HT1080 (cell line): ENCODE measurements at places on chromosomes 12 and 14.

GRCh38 chr12:100166232-100166631 lies 23.6 kb upstream of the BLTP3B start:
- DNase-seq = no peak

DNA sequence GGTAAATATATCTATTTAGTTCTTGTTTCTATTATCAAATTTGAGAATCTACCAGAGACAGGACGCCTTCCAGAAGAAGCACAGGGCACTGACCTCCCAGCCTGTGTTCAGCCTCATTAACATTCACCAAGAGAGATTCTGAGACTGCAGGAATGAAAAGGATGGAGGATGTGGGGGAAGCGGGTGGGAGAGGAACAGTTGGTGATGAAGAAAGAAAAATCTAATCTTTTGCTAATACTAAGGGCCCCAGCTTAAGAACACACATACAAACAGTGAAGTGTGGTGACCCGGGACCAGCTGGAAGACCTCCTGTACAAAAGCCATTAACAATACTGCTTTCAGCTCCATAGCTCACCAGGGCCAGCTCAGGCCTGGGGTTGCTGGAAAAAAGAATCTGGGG lies 160.5 kb downstream of the NUAK1 start:
- DNase-seq = no peak

DNA sequence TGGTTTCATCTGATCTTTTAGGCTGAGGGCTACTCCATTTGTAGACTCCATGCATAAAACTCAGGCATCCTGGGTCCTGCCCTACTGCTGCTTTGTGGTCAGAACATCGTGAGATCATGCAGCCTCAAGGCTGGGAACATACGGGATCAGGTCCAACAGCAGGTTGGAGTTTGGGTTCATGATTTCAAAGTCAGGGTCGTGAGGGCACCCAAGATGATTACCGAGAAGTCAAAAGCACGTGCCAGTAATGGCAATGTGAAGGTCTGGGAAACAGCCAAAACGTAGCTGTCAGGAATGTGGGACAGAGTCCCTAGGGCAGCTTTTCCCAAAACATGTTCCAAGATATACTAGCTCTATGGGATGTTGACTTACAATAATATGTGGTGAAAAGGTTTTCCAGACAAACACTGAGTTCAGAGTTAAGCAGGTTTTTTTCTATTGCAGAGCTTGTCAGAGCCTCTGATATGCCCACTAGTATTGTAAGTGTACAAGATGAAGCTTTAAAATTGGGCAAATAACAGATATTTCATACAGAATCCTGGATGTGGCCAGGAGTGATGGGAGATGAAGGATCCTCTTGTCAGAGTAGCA lies 130.3 kb upstream of the DNM1L start:
- DNase-seq = no peak

GRCh38 chr12:92021666-92022035 lies 124.0 kb downstream of the BTG1 start:
- DNase-seq = no peak

GRCh38 chr12:66493819-66494218 lies 185.1 kb downstream of the GRIP1 start:
- no peak for DNase-seq

DNA sequence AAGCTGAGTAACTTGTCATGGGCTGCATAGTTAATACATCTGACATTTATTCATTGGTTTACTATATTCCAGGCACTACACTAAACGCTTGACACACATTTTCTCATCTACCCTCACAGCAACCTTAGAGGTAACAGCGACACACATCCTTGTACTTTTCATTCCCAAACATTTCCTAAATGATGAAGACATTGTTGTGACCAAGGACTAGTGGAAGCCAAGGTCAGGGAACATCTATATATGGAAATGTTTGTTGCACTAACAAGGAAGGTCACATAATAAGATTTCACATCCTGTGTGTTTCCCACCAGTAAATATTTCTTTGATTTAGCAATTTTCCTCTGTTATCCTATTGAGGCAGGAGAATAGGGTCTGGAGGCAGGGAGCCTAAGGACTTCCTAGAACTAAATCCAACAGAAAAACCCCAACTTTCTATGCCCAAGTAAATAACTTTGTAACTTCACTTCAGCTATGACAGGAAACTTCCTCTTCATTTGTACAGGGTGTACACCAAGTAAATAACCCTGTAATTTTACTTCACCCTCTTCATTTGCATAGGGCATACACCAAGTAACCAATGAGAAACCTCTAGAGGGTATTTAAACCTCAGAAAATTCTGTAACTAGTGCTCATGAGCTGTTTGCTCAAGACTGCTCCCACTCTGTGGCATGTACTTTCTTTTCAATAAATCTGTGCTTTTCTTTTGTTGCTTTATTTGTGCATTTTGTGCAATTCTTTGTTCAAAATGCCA lies 48.4 kb downstream of the ZNF641 start:
- no peak for DNase-seq

- no peak for DNase-seq
Observed at GRCh38 chr12:48716168-48716492, 377 bp downstream of the CCNT1 start.

- DNase-seq = no peak
Observed at GRCh38 chr12:104855599-104855998, 102.5 kb downstream of the SLC41A2 start.

- DNase-seq = no peak
Observed at GRCh38 chr14:100309028-100309737, 2.9 kb upstream of the SLC25A29 start.

DNA sequence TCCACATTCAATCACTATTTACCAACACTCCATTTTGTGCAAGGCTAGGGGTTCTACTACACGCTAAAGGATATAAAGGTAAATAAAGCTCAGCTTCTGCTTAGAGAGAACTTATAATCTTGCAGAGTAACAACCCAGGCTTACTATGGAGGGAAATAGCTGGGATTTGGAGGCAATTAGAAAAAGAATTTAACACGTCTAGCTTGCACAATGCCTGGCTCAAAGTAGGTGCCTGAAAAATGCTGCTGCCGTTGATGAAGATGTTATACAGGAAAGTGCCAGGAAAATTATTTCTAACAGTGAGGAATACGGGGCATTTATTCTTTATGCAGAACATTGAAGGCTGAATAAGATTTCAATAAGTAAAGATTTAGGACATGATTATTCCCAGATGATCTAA lies 214.2 kb downstream of the KITLG start:
- DNase-seq = no peak

GRCh38 chr14:20799892-20800544 lies 2.6 kb downstream of the RNASE1 start:
- DNase-seq = no peak

DNA sequence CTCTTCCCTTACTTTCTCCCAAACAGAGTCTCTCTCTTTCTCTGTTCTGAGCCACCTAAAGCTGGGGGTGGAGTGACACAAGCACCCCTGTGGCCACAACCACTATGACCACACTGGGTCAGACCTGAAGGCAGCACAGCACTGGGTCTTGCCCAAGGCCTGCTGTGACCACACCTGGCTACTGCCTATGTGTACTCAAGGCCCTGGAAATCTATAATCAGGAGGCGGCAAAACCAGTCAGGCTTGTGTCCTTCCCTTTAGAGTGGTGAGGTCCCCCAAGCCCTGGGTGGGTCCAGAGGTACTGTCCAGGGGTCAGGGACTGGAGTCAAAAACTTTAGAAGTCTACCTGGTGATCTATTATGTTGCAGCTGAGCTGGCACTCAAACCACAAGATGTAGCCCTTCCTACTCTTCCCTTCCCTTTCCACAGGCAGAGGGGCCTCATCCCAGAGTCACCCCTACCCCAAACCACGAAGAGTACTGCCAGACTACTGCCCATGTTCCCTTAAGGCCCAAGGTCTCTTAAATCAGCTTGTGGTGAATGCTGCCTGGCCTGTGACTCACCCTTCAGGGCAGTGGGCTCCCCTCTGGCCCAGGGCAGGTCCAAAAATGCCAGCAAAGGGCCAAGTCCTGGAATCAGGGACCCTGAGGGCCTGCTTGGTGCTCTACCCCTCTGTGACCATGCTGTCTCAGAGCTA lies 179.8 kb upstream of the DYRK2 start:
- DNase-seq = no peak

- no peak for DNase-seq
Observed at GRCh38 chr14:33207467-33208017, 268.9 kb downstream of the NPAS3 start.

- peak; percentile 15 for DNase-seq
Observed at GRCh38 chr12:71780237-71780822, 25.7 kb downstream of the RAB21 start.

- no peak for DNase-seq
Observed at GRCh38 chr12:121807642-121808347, 4.0 kb downstream of the SETD1B start.

GRCh38 chr14:100618318-100618693 lies 31.1 kb upstream of the BEGAIN start:
- DNase-seq = no peak

GRCh38 chr14:45149602-45150001 lies 13.9 kb downstream of the FANCM start:
- no peak for DNase-seq

GRCh38 chr12:70644861-70645260 lies 7.6 kb upstream of the PTPRB start:
- no peak for DNase-seq

- no peak for DNase-seq
Observed at GRCh38 chr12:4813741-4814140, 93.5 kb downstream of the GALNT8 start.

DNA sequence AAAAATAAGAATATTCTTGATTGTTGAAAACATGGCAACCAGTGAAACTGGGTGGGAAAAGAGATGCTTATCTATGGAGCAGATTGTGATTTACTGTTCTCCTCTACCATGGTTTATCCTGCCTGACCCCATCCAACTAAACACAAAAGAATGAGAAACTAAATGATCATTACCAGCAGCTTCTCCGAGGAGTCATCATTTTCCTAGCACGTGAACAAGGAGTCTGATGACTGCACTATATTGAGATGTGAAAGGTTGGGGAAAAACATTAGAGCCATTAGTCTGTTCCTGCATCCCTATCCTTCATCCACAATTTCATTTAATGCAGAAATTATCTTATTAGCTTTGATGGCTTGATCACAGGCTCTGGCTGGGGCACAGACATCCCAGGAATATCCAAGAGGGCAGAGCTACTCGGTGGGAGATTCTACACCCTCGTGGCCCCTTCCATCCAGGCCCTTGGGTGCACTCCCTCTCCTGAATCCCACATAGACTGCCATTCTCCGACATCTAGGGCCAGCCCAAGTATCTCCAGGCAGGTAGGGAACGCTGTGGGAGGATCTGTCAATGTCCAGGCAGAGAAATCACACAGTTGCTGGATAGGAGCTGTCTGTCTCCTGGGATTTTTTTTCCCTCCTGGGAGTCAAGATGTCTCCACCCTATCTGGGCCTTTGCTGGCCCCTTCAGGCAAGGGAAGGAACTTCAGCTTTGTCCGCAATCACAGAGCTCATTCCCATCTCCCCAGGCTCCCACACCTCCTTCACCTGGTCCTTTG lies 43.3 kb upstream of the DHRS4 start:
- DNase-seq = peak; percentile 63

- DNase-seq = no peak
Observed at GRCh38 chr14:78614593-78614992, 444.4 kb downstream of the NRXN3 start.

DNA sequence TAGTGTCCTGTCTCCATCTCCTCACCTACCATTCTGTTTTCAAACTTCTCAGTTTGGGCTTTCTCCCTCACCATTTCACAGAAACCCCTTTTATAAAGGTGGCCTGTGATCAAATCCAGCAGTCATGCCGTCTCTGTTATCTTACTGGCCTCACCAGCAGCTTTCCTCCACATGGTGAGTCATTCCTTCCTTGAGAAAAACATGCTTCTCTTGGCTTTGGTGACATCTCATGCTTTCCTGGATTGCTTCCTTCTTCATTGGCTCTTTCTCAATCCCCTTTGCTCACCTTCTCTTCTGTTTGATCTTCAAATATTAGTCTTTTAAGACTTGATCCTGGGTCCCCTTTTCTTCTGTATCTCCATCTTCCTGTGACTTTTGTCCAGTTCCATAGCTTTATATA lies 164.9 kb downstream of the ANO4 start:
- peak; percentile 79 for DNase-seq

GRCh38 chr12:24574538-24574937 lies 374.4 kb downstream of the BCAT1 start:
- DNase-seq = no peak

GRCh38 chr12:112792301-112792700 lies 753 bp downstream of the RPH3A start:
- no peak for DNase-seq

GRCh38 chr12:70845268-70845667 lies 75.3 kb downstream of the PTPRR start:
- DNase-seq = no peak

- no peak for DNase-seq
Observed at GRCh38 chr12:124993626-124994436, at the start of gene BRI3BP. TSS of gene BRI3BP (plus strand) at chr12:124993645. CDS start at chr12:124993791, 146 bp downstream.

GRCh38 chr12:69514111-69514510 lies 43.9 kb downstream of the FRS2 start:
- DNase-seq = no peak

- no peak for DNase-seq
Observed at GRCh38 chr12:58939399-58940100, 19.2 kb upstream of the LRIG3 start.

- DNase-seq = no peak
Observed at GRCh38 chr14:89489761-89490437, 72.9 kb upstream of the FOXN3 start.
